ENCODE measurements at places on chromosomes 7 and 10.

- DNase-seq: no peak
Measured at GRCh38 chr10:24889639-24890038, 62.8 kb downstream of the PRTFDC1 start.

GRCh38 chr7:111518264-111518663 lies 44.0 kb downstream of the IMMP2L start:
- no peak for DNase-seq

DNA sequence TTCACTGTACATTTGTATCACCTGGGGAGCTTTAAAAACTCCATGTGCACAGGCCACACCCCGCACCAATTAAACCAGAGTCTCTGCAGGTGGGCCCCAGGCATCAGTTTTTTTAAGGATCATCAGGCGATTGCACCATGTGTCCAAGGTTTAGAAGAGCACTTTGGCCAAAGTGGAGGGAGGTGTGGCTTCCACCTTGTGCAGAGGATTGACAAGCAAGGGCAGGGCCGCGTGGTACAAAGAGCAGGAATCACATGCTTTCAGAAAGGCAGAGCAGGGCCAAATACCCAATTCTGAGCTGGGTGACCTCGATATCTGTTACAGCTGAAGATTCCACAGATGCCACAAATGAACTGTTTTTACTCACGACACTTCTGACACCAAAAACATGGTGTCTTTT lies 52.4 kb downstream of the NOC3L start:
- DNase-seq: no peak

- DNase-seq: no peak
Measured at GRCh38 chr7:24025094-24025493, 258.9 kb upstream of the NPY start.

DNA sequence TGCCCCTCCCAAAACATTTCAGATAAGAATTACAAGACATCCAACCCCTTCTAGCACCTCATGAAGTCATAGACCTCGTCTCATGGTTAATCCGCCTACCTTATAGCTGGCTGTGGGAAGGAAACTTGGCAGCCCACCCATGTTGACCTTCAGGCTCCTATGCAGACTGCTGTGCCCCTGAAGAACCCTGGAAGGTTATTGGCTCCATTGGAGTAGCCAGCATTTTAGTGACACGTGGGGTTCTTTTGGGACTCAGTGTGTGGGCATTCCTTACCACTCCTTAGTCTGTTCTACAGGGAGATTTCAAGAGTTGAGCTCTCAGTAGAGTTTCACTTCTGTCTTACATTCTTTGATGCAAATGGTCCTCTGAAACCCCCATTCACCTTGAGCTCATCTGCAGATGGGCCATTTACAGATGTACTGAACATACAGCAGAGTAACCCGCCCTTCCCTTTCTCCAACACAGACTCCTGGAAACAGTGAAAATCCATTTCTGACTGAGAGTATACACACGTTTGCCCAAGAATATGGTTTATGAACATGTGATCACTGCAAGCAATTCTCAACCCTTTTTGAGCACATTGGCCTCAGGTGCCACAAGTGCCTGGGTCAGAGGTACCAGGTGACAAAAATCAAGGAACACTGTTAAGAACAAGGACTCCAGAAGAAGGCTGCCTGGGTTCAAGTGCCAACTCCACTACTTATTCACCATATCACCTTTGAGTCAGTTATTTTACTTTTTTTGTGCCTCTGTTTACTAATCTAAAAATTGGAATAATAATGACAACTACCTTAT lies 54.0 kb upstream of the HECW1 start:
- no peak for DNase-seq

DNA sequence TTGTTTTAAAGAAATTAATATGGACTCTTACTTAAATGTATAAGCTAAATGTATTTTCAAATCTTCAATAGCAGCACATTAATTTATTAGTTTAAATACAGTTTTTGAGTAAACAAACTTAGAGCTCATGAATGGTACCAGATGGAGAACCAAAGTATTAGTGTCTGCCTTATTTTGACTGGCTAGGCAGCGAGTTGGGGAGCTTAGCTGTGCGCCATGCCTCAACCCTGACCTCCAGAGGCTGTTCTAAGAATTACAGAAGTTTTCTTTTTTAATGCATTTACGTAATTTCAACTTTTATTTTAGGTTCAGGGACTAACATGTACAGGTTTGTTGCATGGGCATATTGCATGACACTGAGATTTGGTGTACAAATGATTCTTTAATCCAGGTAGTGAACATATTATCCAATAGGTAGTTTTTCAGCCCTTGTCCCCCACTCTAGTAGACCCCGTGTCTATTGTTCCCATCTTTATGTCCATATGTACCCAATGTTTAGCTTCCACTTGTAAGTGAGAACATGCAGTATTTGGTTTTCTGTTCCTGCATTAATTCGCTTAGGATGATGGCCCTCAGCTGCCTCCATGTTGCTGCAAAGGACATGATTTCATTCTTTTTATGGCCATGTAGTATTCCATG lies 166.8 kb downstream of the IQUB start:
- DNase-seq: peak; percentile 73

DNA sequence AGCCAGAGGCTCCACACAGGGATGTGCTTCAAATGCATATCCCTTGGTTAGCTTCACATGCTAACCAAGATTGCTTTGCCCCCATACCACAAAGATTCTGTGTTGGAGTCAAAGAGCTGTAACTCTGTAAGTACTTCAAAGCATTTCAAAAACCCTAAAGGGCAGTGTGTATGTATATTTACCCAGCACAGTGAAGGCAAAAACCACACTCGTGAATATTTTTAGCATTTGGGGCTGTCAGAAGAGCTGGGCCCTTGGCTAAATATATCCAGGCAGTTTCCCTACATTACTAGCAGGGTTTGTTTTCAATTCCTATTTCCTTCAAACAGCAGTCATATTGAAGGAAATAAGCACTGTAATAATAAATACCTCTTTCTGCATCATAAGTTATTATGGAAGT lies 84.2 kb upstream of the STEAP1B start:
- no peak for DNase-seq

DNA sequence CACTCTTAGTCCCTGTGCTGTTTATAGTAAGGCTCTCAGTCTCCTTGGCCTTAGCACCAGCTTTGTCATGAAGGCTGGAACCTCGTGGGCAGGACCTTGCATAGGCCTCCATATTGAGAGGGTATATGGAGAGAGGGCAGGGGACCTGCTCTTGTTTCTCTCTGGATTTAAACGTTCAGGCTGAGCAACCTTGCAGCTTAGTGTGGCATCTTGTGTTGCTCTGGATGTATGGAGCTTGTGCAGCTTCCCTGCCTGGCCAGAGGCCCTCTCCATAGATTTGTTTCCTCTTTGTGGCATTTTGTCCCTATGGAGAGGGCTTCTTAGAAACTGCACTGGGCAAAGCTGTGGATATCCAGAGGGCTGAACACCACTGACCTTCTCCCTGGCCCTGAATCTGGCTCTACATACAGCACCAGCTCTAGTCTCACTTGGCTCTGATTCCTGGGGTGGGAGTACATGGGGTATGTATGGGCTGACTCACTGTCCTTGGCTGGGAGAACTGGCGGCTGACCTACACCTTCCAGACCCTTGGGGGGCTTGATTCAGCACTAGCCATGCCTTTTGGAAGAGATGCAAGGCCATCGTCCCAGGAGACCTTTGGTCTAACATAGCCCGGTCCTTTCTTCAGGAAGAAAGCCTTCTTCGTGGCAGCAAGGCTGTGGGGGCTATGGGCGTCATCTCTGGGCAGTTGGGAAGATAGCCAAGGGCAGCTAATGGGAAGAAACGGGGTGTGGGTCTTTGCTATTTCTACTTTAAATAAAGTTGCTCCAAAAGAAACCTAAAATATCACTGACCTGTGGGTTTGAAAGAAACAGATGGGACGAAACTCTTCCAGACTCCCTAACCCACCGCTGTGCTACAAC lies 30.5 kb downstream of the ITPRIP start:
- no peak for DNase-seq

DNA sequence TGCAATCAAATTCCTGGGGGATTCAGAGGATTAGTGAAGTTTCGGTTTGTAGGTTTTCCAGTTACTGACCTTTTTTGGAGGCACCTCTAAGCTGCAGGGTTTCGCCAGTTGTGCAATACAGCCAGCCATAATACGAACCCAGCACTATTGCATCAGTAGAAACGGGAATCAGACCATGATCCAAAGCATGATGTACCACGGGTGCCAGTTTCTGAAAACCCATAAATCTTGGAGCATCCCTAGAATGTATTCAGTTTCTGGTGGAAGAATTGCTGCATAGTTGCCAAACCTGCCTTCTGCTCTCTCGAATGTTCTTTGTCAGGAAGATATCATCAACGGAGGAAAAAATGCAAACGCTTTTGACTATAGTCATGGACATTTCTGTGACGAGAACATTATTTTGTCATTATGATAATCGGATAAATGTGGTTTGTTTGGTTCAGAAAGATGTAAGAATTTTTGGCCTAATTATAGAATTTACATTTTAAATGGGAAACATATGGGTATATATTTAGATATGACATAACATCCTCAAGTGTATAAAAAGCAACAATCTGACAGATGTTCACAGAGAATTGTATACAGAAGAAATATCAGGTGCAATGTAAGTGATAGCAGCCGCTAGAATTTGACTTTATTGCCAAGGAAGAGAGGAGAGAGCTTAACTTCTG lies 186.2 kb upstream of the PRKCQ start:
- DNase-seq: no peak

- no peak for DNase-seq
Measured at GRCh38 chr7:130940907-130941306, 206.9 kb upstream of the KLF14 start.

DNA sequence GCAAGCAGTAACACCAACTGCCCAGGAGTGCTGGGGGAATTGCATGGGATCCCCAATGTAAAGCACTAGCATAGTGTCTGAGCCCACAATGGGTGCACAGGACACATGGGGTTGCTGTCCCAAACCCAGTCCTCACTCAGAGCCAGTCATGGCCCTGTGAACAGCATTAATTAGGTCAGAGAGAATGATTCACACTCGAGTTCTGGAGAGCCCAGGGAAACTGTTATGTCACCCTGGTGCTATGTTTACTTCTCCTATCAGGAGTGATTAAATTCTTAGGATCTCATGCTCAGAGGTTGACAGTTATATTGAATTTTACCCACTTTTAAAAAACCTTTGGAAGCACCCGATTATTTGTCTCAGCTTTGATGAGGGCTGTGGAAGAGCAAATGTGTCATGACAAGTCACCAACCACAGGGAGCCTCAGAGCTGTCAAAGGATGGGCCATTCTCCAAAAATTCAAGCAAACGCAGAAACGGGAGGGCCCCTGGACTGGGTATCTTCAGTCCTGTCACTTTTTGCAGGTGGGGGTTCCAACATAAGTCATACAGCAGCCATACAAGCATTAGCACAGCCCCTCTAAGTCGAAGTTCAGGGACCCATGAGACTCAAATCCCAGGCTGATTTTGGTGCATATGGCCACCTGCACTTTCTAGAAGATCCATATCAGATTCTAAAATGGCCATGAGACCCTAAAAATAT lies 1.3 kb upstream of the RASSF4 start:
- DNase-seq: peak; percentile 88

DNA sequence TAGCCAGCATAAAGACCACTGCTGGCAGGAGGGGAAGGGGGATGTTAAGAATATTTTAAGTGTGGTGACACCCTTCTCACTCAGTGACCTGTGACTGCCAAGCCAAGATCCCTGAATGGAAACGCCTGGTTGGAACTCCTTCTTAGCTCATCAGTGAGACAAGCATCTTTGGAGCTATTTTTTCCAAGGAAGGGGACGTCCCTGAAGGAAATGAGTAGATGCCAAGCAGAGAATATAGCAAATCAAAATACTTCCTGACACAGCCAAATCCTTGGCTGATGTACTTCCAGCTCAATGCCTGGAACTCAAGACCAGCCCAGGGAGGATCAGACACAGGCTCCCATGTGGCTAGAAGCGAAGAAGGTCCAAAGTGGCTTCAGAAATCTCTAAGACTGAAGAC lies 82.2 kb downstream of the SORBS1 start:
- DNase-seq: no peak

GRCh38 chr10:36451391-36451970 lies 673.9 kb upstream of the ANKRD30A start:
- no peak for DNase-seq

DNA sequence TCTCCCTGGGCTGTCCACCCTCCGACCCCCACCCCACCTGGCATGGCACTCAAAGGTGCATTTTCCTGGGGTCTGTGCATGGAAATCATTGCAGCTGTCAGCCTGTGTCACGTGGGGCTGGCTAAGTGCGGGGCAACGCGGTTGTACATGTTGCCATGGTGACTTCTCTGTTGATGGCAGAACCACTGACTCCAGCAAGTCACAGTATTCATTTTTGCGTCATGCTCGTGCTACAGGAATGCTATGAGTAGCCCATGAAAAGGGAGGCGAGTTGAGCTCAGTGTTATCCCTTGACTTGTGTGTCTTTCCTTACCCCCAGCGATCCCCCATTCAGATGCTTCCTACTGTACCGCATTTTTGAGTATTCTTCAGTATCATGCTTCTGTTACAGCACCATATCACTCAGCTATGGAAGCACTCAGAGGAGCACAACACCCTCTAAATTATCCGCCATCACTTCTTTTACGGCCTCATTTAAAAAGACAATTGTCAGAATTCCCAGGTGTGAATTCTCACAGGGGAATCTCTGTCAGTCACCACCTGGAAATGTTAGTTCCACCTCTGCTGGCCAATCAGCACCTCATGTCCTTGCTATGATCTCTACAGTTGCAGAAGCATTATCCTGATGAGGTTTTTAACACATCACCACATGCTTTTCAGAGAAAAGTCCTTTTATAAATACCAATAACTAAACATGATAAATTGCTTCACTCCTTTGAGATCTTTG lies 194.4 kb upstream of the C7orf33 start:
- no peak for DNase-seq

GRCh38 chr7:18505870-18506460 lies 10.4 kb downstream of the HDAC9 start:
- DNase-seq: peak; percentile 53

DNA sequence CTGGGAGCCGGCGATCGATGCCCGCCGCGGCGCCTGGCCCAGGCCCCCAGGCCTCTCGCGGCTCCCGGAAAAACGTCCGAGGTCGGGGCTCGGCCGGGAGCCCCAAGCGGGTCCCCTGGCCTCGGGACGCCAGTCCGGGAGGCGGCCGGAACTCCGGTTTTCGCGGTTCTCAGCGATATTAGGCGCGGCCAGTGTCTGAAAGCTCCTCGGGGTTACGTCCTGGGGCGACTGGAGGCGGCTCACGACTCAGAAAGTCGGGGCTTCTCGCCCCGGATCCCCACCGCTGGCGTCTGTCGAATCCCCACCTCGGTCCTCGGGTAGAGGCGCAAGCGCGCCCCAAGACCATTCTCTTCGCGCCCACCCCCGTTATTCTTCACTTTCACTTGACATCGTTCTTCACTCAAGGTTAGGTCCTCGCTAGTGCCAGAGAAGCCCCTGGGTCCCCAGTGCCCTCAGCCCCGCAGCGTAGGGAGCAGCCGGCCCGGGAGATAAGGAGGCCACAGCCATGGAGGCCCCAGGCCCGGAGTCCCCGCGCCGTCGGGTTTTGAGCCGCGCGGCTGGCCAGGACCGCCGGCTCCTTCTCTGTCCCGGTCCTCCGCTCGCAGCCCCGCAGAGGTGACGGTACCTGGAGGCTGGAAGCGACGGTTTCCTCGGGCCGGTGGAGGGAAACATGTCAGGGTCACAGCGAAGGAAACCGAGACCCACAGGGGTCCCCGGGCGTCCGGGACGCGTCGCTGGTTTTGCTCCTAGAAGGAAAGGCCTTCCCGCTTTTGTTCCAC lies 35.2 kb upstream of the EBLN1 start:
- no peak for DNase-seq

GRCh38 chr7:46150202-46150601 lies 229.1 kb upstream of the IGFBP3 start:
- no peak for DNase-seq
